HepG2 (cell line): ENCODE measurements at places on chromosomes 7 and 10. TPM values are rescaled to one million over a fixed set of nuclear protein-coding genes. Genes with fewer than 3 reads are reported as not detected.

- H3K4me1 ChIP-seq = no peaks in the 10 kb centered on the region
- peak; percentile 7 for DNase-seq
- H3K36me3 ChIP-seq = no peaks in the 10 kb centered on the region
- H3K27ac ChIP-seq = no peak overlapping the region
These were observed 242.2 kb downstream of the HGF start for GRCh38 chr7:81527651-81528050.

DNA sequence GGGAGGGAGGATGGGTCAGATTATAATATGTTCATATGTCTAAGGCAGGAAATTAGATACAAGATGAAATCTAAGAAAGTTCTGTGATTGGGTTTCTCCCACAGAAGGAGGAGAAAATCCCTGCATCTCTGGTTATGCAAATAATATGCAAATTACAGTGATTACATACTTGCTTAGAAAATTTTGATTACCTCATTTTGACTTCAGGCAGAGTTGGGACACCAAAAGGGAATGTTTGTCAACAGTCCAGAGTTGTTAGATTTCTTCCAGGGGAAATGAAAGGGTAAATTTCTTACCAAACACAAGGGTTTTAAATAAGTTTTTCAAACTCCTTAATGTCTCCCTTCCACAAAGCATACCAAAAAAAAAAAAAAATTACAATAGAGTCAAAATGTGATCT, 101.4 kb upstream of the STEAP1B start:
- no peaks in the 10 kb centered on the region for H3K4me1 ChIP-seq
- H3K36me3 ChIP-seq = no peaks in the 10 kb centered on the region
- H3K27me3 ChIP-seq = peaks cover 4% of the 10 kb centered on the region; the same call in 1 of the 3 replicates
- no peak overlapping the region for H3K4me3 ChIP-seq
- no peak for DNase-seq

DNA sequence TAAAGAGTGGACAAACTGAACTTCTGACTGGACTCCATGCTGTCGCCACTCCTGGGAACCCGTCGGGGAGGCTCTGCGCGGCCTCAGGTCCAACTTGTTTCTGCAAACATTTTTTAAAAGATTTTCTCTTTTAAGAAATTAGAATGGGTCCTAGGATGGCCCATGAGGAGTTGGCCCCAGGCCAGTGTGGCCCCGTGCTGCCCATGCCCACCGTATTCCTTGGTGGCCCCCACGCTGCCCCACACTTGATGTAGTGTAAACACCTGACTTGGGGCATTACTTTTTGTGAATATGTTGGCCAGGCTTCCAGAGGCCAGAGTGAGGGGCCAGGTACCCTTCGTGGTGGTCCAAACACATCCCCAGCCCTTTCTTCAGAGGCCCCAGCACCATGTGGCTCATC, 19.3 kb downstream of the ZNF316 start:
- H3K27ac ChIP-seq = no peak overlapping the region
- H3K27me3 ChIP-seq = no peaks in the 10 kb centered on the region; the same call in 2 of the 3 replicates
- H3K36me3 ChIP-seq = 0 out of 3 replicates have a peak, but pooled peaks cover 3% of the 10 kb centered on the region
- DNase-seq = no peak
- peaks cover 18% of the 10 kb centered on the region for H3K4me1 ChIP-seq

DNA sequence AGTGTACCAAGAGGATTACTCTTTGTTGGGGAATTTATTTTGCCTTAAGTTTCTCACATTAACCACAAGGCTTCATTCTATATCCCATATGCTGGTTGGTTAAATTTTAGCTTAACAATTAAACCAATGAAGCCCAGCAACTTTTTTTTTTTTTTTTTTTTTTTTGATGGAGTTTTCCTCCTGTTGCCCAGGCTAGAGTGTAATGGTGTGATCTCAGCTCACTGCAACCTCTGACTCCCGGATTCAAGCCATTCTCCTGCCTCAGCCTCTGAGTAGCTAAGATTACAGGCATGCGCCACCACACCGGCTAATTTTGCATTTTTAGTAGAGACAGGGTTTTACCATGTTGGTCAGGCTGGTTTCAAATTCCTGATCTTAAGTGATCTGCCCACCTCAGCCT, 75.0 kb upstream of the MKX start:
- no peaks in the 10 kb centered on the region for H3K36me3 ChIP-seq
- no peak overlapping the region for H3K4me3 ChIP-seq
- DNase-seq = no peak
- no peaks in the 10 kb centered on the region for H3K27me3 ChIP-seq
- no peak overlapping the region for H3K27ac ChIP-seq

Gene SPDYE3
- polyA plus RNA-seq = not detected in 2 replicates

DNA sequence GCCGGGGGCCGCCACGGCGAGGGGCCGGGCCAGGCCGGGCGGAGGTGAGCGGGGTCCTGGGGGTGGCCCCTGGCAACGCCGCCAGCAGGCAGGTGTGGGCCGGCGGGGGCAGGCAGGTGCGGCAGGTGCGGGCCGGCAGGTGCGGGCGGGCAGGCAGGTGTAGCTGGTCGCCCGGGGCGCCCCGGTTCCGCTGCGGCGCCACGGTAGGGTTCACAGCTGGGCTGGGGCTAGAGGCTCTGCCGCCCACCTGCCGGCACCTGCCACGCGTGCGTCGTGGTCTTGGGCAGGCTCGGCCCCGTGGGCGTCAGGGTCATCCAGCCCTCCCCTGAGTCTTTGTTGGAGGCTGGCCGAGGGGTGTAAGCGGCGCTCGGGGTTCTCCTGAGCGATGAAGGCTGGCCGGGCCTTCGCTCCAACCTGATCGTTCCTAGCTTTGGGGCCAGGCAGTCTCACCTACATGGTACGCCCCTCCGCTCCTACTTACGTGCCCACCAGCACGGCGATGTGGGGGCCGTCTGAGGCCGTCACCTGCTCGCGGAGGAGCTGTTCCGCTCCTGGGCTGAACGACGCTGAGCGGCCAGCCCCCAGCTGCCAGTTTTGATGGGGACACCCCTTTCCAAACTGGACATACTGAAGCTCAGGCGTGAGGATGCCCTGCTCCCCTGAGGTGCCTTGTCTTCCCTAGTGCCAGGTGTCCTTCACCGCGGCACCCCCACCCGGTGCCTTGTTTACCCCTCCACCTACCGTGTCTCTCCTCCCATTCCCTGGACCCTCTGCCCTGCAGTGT, 493 bp downstream of the ZMIZ2 start:
- H3K4me3 ChIP-seq = peak overlapping the region; percentile 90
- no peaks in the 10 kb centered on the region for H3K36me3 ChIP-seq
- H3K27me3 ChIP-seq = no peaks in the 10 kb centered on the region; the same call in 2 of the 3 replicates

Gene BAIAP2L1
- 21.5 and 23.3 TPM in 2 replicates for polyA plus RNA-seq

Gene FAM53B
- 5.8 and 6.4 TPM in 2 replicates for polyA plus RNA-seq

- no peaks in the 10 kb centered on the region for H3K4me1 ChIP-seq
- H3K4me3 ChIP-seq = no peak overlapping the region
- H3K36me3 ChIP-seq = no peaks in the 10 kb centered on the region
- no peak overlapping the region for H3K27ac ChIP-seq
These were observed 181.0 kb downstream of the ELFN1 start for GRCh38 chr7:1850976-1851571.

GRCh38 chr7:25579778-25580075, 351.4 kb upstream of the NPVF start:
- no peaks in the 10 kb centered on the region for H3K27me3 ChIP-seq
- no peak for DNase-seq

Gene PCBD1
- polyA plus RNA-seq = 95.3 and 98.9 TPM in 2 replicates

- no peaks in the 10 kb centered on the region for H3K27me3 ChIP-seq
- no peak overlapping the region for H3K4me3 ChIP-seq
- H3K27ac ChIP-seq = no peak overlapping the region
- no peaks in the 10 kb centered on the region for H3K36me3 ChIP-seq
These were observed 22.2 kb upstream of the LYZL1 start for GRCh38 chr10:29266641-29267040.

DNA sequence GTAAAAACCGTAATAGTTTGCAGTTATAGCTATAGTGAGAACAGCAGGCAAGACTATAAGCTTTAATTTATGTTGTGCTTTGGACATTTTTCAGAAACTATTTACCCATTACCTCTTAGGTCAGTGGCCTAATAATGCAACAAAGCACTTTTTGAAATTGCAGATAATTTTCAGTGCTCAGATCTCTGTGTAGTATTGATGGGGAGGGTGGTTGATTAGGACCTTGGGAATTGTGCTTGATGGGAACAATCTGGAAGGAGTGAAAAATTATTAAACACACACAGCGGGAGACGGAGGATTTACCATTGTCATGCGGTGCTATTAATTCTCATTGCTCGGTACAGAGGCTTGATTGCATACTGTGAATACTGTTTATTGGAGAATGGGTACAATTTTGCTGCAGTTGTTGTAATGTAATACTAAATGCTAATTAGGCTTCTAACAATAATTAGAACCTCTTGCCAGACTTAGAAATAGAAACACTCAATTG, 304.8 kb downstream of the LRMDA start:
- H3K4me3 ChIP-seq = no peak overlapping the region
- no peaks in the 10 kb centered on the region for H3K36me3 ChIP-seq
- no peaks in the 10 kb centered on the region for H3K27me3 ChIP-seq
- no peak for DNase-seq
- no peak overlapping the region for H3K27ac ChIP-seq

DNA sequence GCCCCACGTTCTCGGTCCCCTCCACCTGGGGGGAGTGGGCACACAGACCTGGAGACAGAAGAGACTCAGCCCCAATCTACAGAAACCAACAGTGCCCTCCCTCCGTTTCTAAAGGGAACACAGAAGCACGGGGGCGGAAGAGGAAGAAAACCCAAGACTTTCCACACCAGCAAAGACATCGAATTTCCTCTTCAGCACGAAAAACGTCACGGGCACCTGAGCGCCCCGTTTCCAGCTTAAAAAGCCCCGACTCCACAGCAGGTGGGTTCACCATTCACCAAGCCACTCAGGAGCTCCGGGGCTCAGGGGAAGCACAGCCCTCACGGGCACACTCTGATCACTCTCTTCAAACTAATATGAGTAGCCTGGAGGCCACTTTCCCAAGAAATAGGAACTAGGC, 19.6 kb downstream of the NUDT1 start:
- H3K27ac ChIP-seq = no peak overlapping the region
- DNase-seq = no peak
- 0 out of 2 replicates have a peak, but pooled peaks cover 5% of the 10 kb centered on the region for H3K4me1 ChIP-seq
- no peak overlapping the region for H3K4me3 ChIP-seq
- no peaks in the 10 kb centered on the region for H3K27me3 ChIP-seq
- peaks cover 23% of the 10 kb centered on the region; the same call in 1 of the 3 replicates for H3K36me3 ChIP-seq

Gene TACC2
- 15.3 and 16.0 TPM in 2 replicates for polyA plus RNA-seq

GRCh38 chr10:3008518-3009195, 58.7 kb upstream of the PFKP start:
- no peaks in the 10 kb centered on the region for H3K36me3 ChIP-seq
- H3K4me3 ChIP-seq = no peak overlapping the region
- DNase-seq = no peak
- H3K27me3 ChIP-seq = peaks cover 17% of the 10 kb centered on the region; the same call in 1 of the 3 replicates

DNA sequence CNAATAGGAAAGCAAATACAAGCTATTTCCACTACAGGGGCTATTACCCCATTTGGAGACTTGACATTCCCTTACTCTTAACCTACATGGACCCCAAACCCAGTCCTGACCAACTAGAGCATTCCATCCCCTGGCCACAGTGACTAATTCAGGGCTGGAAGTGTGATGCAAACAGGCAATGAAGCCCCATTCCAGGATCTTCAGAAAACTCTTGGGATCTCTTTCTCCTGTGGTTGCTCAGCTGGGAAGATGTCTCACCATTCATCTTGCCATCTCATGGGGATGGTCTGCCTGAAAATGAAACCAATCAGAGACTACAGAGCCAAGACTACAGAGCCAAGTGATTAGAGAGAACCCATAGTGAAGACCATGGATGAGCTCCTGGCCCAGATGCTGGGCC, 206.2 kb downstream of the ZNF365 start:
- H3K4me3 ChIP-seq = no peak overlapping the region
- H3K4me1 ChIP-seq = no peaks in the 10 kb centered on the region
- DNase-seq = no peak
- H3K36me3 ChIP-seq = no peaks in the 10 kb centered on the region

GRCh38 chr7:129163875-129164544, 19.5 kb downstream of the TSPAN33 start:
- no peak overlapping the region for H3K4me3 ChIP-seq
- H3K4me1 ChIP-seq = no peaks in the 10 kb centered on the region
- no peaks in the 10 kb centered on the region for H3K27me3 ChIP-seq
- DNase-seq = peak; percentile 40

GRCh38 chr10:3433988-3434387, 261.4 kb upstream of the PITRM1 start:
- no peak overlapping the region for H3K4me3 ChIP-seq
- H3K36me3 ChIP-seq = no peaks in the 10 kb centered on the region
- H3K27ac ChIP-seq = no peak overlapping the region
- H3K4me1 ChIP-seq = no peaks in the 10 kb centered on the region
- no peak for DNase-seq

DNA sequence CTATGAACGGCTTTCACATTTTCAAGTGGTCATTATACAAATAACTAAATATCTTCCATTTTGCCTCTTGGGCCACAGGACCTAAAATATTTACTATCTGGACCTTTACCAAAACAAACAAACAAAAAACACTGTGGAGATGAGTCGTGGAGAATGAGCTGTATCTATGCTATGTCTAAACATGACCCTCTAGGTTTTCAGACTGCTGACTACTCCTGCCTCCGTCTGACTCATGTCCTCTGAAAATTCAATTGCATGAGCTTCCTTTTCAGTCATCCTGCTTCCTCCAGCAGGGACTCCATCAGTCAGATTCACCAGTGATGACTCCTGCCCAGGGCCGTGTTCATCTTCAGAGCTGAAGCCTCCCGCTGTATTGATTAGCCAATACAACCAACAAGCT, 96.8 kb downstream of the COL28A1 start:
- no peak overlapping the region for H3K4me3 ChIP-seq
- H3K4me1 ChIP-seq = no peaks in the 10 kb centered on the region
- no peaks in the 10 kb centered on the region for H3K27me3 ChIP-seq
- H3K27ac ChIP-seq = no peak overlapping the region

DNA sequence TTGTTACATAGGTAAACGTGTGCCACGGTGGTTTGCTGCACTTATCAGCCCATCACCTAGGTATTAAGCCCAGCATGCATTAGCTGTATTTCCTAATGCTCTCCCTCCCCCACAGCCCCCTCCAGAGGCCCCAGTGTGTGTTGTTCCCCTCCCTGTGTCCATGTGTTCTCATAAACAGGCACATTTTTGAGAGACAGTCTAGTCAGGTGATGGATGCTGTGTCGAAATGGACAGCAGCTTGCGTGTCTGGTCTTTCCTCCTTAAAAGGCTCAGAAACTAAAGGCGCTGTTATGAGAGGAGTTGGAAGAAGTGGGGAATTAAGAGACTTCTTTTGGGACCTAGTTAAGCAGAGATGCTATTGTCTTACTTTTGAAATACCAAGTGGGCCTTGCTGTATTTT, 296.0 kb downstream of the BBS9 start:
- H3K4me3 ChIP-seq = no peak overlapping the region
- H3K36me3 ChIP-seq = no peaks in the 10 kb centered on the region
- no peak for DNase-seq

- no peak for DNase-seq
- no peaks in the 10 kb centered on the region for H3K4me1 ChIP-seq
- H3K27me3 ChIP-seq = no peaks in the 10 kb centered on the region
- H3K4me3 ChIP-seq = no peak overlapping the region
- no peak overlapping the region for H3K27ac ChIP-seq
These were observed 33.7 kb downstream of the C10orf120 start for GRCh38 chr10:122665946-122666345.

Gene FGL2
- 0.04 and 0.08 TPM in 2 replicates for polyA plus RNA-seq

Gene ANKRD2
- not detected in 2 replicates for polyA plus RNA-seq

Gene NUDT13
- 5.0 and 6.5 TPM in 2 replicates for polyA plus RNA-seq

- H3K27ac ChIP-seq = no peak overlapping the region
- no peaks in the 10 kb centered on the region for H3K36me3 ChIP-seq
- H3K4me1 ChIP-seq = no peaks in the 10 kb centered on the region
These were observed 163.7 kb downstream of the DIP2C start for GRCh38 chr10:525565-526315.

Gene CAMK1D
- polyA plus RNA-seq = under 0.01 TPM in 1 of 2 replicates, not detected in the other

Gene TMEM130
- not detected in 2 replicates for polyA plus RNA-seq

GRCh38 chr10:23341004-23341403, 3.6 kb downstream of the C10orf67 start:
- H3K4me1 ChIP-seq = peaks cover 17% of the 10 kb centered on the region
- no peak for DNase-seq
- H3K4me3 ChIP-seq = no peak overlapping the region
- no peak overlapping the region for H3K27ac ChIP-seq
